Activated CD8-positive, alpha-beta memory T cell treated with anti-CD3 and anti-CD28 coated beads for 1 hour (primary cell): ENCODE measurements at places on chromosomes 3 and 15.

- no peak for DNase-seq
These were observed 44.5 kb downstream of the ANAPC13 start for GRCh38 chr3:134441321-134441720.

- no peak for DNase-seq
These were observed 1.2 kb downstream of the EIF1B start for GRCh38 chr3:40310705-40311104.

- DNase-seq: no peak
These were observed 81.3 kb upstream of the NEDD4 start for GRCh38 chr15:56074481-56075265.

DNA sequence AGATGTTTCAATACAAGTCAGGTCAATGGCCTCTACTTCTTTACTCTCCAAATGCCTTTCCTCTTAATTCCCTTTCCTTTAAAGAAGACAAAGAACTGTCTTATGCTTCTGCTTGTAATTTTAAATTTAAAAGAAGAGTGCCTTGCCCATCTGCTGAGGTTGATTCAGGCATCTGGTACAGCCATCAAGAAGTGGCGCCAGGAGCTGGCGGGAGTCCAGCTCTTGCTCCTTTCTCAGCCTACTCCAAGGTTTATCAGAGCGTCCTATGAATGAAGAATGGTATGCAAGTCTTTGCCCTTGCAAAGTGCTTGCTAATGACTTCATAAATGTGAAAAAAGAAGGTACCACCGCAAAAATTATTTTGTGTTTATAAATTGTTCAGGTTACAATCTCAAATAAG lies 294.6 kb upstream of the TGFBR2 start:
- DNase-seq: no peak

- no peak for DNase-seq
These were observed 57.5 kb downstream of the CACNA2D2 start for GRCh38 chr3:50445919-50446318.

- no peak for DNase-seq
These were observed 13.6 kb downstream of the MELTF start for GRCh38 chr3:197015790-197016736.

GRCh38 chr15:77986891-77987764 lies 90.4 kb downstream of the TBC1D2B start:
- no peak for DNase-seq

- DNase-seq: no peak
These were observed 290.1 kb downstream of the MFSD1 start for GRCh38 chr3:159091936-159092335.

GRCh38 chr15:32104061-32104995 lies 74.0 kb downstream of the CHRNA7 start:
- no peak for DNase-seq

DNA sequence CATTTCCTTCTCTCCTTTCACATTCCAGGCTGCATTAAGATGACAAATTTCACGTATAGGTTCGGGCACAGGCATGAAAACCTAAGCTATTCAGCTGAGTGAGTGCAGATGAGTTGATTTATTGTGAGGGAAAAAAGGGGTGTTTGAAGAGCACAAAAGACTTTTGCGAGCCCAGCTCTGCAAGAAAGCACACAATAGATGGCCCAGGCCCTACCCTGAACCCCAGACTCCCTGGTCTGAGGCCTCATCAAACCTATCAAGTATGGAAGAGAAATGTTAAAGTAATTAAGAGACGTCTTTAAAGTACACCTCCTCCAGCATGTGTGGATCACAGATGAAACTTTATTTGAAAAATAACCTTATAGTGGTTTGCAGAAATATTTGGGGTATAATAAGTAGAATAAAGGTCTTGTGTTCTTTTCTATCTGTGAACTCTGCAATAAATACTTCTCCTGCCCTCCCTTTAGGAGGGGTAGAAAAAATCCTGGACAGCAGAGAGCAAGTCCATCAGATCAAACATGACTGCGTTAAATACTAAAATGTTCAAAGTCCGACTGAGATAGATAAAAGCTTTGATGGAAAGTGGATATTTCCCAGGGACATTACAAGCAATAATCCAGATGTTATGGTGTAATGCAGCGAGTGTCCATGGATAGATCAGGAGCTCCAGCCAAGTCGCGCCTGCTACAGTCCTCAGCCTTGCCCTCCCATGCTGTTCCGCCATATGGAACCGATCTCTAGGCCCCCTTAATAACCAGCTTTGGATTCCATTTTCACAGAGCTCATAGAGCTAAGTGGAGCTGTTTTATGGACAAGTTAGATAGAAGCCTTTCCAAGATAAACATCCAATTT lies 121.5 kb downstream of the MCTP2 start:
- DNase-seq: no peak

DNA sequence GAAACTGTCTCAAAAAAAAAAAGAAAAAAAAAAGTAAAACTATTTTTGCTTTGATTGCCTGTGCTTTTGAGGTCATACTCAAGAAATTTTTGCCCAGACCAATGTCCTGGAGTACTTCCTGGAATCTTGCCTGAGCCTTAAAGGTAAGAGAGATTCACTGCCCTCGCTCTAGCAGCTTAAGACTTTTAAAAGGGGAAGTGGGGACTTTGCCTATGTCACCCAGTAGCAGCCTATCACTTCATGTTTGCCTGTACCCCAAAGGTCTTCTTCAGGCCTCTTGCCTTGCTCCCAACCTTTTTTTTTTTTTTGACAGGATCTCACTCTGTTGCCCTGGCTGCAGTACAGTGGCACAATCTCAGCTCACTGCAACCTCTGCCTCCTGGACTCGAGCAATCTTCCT lies 18.9 kb upstream of the GOLGB1 start:
- no peak for DNase-seq

- no peak for DNase-seq
These were observed at the start of gene LSAMP for GRCh38 chr3:116445311-116445841. Gene LSAMP (minus strand): TSS chr3:116445487.

DNA sequence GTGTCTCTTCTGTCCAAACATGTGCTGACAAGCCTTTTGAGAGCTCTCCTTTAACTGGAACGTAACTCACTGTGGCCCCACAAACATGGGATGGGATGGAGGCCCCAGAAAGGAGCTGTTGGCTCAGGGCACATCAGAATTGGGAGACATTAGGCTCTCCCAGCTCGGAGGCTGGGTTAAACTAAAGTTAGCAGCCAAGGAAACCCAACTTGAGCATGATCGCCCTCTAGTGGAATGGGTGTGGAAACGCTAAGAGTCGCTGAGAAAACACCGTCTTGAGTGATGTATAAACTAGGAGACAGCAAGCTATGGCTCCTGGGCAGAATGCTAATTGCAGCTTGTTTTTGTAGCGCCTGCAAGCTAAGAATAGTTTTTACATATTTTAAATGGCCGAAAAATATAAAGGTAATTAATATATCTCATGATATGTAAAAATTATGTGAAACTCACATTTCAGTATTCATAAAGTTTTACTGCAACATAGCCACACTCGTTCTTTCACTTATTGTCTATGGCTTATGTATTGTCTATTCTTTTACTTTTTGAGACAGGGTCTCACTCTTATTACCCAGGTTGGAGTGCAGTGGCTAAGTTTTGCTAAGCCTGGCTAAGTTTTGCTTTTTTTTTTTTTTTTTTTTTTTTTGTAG lies 138.8 kb upstream of the HACD2 start:
- DNase-seq: no peak

DNA sequence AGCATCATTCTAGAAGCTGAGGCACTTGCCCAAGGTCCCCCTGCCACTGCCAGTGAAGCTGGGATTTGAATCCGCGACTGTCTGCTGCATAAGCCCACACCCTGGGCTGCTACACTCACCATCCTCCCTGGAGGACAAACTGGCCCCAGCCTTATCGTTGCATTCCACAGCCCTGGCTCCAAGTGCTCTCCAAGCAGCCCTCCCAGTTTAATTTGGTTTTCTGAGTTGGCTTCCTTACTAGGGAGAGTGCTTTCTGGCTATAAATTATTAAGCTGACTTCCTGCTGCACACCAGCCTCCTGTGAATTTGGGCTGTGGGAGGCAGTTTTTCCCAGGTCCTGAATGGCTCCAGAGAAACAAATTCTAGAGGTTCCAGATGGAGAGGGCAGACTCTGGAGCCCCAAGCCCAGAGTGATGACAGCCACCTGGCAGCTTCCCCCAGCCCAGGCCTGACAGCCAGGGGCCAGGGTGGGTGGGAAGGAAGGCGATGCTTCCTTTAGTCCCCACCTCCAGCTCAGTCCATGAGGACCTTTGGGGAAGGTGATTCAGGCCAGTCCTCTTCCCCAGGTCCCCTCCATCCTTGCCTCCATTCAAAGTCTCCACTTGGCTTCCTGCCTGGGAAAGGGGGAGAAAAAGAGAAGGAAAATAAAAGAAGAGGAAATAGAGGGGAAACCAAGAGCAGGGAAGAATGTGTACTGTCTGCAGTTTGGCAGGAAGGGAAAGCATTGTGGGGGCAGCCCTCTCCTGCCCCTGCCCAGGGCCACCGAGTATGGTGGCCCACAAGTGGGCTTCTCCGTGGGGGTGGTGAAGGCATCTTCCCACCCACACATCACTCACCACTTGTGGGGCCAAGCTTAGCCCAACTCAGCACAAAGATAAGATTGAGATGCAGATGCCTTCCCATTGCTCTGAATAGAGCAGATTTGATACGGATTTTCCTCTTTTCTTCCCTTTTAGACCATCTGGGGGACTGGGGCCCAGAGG lies 69.6 kb downstream of the SEMA5B start:
- DNase-seq: no peak
